ENCODE measurements at places on chromosomes 6 and 20.

DNA sequence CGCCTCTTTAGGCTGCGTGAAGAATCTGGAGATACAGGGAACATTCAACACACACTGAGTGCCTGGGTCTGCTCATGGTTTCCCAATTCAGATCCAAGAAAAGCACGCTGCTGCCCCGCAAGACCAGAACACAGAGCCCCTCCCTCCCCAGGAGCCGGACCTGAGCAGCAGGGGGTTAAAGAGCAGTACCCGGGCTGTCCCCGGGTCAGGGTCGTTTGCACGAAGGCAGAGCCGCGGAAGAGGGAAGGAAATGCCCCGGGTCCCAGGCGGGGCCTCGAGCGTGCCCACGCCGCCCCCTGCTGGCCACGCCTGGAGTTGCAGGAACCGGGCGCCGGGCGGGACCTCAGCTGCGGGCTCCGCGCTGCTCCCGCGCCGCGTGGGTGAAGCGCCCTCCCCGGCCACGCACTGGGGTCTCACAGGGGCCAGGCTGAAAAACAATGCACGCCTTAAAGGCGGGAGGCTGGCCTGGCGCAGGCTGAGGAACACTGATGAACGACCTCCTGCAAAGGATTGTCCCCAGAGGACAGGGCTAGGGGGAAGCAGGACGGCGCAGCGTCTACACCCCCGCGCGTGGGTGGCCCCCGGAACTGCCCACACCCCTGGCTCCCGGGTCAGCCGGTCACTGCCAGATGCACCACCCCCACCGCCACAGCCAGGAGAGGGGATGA lies 48.9 kb downstream of the ANKRD60 start:
- DNase-seq = no peak

- DNase-seq = no peak
Measured at GRCh38 chr6:10411131-10411970, 3.5 kb downstream of the TFAP2A start.

GRCh38 chr6:113779656-113780055 lies 77.5 kb upstream of the MARCKS start:
- no peak for DNase-seq

DNA sequence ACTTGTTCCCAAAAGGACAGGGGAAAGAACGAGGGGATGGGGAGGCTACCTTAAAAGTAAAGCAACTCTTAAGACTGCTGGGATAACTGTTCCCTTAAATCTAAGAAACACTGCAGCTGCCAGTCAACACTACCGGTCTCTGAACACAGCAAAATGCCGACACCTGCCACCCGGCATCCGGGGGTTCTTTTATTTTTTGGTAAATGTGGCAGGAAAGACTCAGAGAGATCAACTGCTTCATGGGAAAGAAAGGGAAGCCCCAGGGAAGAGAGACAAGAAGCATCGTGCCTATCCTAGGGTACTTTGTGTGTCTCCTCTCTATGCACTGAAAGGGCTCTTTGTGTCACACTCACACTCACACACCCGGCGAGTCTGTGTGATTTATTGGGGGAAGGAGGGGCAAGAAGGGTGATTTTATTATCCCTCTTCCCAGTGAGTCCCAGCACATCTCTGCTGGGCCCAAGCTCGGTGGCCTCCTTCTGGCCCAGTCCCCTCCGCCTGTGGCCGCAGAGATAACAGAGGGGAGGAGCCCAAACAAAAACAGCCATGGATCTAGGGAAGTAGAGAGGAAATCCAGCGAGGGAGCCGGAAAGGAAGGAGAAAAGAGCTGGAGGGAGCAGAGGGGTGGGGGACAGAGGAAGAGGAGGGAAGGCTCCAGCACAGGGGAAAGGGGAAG lies 1.4 kb downstream of the FYN start:
- peak; percentile 58 for DNase-seq

DNA sequence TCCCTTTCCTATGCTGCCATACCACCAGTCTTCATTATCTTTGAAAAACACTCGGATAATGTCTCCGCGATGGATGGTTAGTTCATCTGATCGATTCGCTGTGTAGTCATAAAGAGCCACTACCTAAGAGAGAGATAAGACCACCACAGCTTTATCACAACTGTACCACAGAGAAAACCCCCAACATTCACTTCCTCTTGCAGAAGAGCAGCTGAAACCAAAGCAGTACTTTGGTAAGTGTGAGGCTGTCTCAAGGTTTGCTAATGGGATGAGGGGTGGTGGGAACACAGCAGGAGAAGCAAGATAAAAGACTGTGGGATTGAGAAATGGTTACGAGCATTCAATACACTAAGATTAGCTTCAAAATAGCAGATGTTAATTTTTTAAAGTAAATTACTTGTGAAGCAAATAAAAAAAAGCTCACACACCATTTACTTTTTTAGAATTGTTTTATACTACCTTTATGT lies 142.1 kb downstream of the MYB start:
- DNase-seq = no peak

DNA sequence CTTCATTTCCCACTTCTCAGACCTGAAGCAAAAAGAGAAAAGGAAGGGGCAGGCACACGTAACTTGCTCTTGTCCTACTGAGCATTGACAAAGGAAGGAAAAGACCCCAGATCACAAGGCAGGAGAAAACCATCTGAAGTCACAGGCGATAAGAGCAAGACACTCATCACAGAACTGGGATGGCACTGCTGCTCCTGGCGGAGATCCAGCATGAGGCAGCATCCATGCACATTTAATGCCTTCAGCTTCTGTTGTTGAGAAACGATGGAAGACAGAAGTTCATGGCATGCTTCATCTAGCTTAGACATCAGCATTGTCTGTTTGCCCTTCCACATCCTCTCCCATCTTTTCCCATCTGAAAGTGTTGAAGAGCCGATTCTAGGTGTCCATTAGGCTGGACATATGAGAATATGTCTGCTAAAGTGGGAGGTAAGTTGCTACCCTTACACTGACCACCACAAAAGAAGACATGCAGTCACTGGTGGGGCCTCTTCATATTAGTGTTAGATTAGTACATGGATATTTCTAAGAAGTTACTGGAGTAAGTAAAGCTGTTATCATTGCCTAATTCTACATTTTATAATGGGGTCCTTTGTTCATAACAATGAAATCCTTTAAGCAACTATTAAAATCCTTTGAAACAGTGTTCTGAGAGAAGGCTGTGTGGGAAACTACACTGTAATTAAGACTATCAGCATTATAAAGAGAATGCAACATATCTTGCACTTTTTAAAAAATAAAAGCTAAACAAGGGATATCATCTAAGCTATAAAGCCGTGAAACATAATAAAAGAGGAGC lies 618.5 kb downstream of the C6orf118 start:
- no peak for DNase-seq

DNA sequence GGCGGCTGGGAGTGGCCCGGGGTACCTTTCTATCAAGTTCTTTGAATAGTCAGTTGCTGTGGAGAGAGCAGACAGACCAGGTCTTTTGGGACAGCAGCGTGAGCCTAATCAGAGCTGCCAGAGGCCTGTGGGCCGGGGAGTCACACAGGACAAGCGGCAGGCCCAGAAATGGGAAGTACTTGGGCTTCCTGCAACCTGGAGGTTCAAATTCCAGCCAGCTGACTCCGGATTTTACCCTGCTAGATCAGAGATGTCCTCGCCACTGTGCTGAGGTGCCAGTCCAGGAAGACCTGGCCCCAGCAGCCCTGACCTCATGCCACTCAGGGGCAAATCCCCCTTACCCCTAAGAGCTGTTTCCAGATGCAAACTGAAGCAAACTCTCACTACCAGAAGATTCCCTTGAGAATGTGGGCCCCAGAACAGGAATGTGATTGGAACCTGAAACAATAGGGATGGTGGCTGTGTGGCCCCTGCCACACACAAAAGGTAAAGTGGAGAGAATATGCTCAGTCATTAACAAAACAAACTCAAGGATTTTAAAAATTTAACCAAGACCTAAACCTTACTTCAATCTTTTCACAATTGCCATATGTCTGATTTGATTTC lies 9.7 kb downstream of the BEND3 start:
- no peak for DNase-seq

DNA sequence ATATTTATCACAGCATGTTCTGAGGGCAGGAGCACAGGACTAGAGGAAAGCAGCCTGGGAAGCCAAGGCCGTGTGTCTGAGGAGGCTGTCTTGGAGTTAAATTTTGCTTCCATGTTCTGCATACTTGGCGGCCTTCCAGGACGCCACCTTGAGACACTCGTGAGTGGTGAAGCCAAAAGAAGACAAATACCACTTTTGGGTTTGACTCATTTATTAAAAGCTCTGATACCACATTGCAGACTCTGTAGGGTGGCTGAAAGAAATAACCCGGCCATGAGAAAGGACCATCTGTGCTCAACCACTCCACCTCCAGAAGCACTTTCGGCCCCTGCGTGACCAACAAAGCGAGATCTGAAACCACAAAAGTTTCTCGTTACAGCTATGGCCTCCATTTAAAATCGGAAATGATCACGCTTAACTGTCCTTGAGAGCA lies 120.0 kb downstream of the TMEM242 start:
- no peak for DNase-seq

GRCh38 chr6:162777091-162777490 lies 49.3 kb downstream of the PACRG start:
- DNase-seq = no peak

DNA sequence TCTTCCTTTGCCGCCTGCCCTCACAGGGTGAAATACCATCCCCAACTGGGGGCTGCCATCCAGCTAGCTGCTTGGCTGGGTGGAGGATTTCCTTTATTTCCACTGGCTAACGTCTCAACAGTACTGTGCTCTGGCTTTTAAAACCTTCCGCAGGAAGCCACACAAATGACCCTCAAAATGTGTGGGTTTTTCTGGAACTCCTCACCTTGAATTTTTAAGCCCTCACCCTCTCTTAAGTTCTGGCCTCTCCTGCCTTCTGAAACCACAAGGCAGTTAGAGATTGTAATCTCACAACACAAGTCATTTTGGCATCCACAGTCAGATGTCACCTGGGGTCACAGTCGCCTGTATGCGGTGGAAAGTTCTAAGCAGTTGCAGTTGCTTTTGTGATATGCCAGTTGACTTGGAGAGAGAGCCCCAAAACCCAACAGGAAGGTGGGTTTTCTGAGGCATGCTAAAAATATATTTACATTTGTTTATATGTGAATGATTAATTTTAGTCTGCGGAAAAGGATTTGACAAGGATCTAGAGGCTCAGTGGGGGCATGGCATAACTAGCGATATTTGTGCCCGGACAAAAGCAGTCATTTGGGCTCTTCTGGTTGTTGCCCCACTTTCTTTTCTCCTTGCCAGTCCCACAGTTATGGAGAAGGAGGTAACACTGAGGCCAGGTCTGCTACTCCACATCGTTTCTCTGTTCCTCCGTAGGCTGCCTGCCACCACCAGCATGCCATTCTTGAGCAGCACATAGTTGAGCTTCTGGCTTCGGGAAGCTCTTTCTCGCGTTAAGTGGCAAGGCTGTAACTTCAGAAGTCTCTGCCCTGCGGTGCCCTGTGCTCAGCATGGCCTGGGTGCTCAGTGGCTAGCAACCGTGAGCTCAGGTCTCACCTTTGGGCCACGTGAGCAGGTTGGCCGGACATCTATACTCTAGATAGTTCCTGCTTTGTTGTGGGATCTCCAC lies 335.3 kb downstream of the CD83 start:
- DNase-seq = no peak

DNA sequence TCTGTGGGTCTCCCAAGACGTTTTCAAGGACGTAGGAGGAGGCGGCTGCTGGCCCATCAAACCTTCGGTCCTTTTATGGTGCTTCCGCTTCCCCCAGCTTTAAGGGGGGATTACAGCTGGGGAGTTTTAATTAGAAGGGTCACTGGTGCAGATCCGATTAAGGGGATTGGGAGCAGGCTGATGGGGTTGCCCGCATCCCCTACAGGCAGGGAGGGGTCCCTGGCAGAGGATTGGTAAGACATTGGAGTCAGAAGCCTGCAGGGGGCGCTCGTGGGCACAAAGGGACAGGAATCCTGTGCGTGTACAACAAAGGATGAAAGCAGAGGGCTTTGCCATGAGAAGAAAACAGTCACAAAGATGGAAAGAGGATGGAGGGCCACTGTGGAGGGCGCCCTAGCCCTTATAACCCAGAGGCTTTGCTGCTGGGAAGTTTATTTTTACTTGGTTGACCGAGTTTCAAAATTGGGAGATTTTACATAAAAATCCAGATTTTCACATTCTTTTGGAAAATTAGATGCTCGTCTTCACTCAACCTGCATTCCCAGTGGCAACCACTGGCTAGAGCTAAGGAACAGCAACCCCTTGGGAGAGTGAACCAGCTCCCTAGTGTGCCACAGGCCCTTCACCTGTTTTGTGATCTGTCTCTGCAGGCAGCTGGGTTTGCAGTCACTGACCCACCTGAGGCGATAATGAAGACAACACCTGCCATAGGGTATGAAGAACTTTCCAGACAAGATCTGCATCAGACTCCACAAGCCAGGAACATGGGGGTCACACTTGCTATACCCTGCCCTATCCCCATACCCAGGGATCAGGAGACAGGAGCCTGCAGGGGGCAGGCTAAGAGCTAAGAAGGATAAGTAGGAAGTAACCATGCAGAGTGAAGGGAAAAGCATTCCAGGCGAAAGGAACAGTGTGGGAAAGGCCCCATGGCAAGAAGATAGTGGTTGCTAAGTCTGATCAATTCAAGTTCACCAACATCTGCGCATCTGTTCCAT lies 97.7 kb downstream of the KCNB1 start:
- DNase-seq = peak; percentile 41

DNA sequence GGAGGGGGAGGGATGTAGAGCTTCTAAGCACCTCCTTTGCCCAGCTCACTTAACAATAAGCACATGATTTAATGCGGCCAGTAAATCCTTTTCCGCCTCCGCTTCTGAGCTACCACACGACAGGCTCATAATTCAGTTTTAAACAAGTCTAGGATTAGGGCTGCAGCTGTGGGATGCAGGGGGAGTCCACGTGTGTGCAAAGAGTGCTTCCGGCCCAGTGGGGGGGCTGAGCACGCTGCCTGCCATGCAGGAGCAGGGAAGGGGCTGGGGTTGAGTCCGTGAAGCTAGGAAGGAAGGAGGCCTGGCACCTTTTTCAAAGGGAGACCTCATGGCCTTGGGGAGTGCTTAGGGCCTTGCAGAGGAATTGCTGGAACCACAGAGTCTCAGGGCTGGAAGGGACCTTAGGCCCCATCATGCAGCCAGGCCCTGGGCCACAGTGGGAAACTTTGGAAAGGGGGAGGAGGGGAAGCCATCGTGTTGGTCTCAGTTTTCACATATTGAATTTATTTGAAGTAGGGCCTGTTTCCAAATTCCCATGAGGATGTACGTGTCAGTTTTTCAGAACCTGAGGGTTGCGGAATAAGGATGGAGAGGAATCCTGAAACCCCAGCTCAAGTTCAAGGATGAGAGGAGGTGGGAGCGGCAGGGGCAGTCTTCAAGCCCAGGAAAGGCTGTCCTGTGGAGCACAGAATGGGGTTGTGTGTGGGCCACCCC lies 96.1 kb downstream of the VEGFA start:
- no peak for DNase-seq

- no peak for DNase-seq
Measured at GRCh38 chr6:29447670-29448069, 8.6 kb downstream of the OR10C1 start.
